Thymus (tissue), 14 donors: ENCODE measurements at places on chromosomes 6 and 20.
A peak's percentile ranks its signal among the peaks of the same experiment; 100 is the strongest.

GRCh38 chr6:88480816-88481215 lies 314.7 kb upstream of the CNR1 start:
- DNase-seq: no peak

DNA sequence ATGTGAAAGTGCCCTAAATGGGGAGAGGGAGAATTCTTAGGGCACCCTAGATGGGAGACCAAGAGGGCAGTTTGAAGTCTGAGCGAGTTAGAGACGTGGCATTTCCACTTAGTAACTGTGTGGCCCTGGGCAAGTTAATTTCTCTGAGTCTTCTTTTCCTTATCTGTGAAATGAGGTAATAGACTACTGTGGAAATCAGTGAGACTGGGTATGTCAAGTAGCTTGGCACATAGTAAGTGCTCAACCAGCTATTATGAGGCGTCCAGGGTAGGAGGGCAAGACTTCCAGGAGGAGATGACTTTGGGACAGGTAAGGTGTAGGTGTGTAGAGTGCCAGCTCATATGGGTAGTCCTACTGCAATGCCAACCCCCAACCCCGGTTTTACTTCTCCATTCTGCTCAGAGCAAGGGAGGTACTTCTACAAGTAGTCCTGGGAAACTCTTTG lies 770 bp downstream of the KIF3B start:
- DNase-seq: peak; percentile 26

DNA sequence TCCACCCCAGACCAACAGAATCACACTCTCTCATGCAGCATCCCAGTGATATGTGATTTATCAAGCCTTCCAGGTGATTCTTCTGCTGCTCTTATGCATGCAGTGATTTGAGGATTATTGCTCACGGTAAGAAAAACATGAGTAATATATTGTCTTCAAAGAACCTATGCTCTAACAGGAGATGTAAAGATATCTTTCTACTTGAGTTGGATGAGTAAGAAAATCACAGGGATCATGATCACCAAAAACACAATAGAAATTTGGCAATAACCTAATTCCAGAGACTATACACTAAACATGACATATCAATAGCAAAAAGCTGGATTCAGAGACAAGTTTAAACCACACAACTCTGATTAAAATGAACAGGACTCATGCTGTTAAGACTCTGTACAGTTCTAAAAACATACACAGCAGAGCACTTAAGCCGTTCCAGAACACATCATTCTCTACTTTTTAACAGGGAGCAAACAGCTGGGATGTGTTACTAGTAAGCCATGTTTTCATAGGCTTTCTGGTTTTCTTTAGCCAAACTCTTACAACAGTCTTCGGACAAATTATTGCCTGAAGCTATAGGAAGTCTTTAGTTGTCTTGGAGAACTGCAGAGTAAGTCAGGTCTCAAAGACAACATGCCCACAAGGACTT lies 568.6 kb downstream of the HAO1 start:
- no peak for DNase-seq

- DNase-seq: no peak
Measured at GRCh38 chr6:41965429-41966213, 24.0 kb upstream of the CCND3 start.

DNA sequence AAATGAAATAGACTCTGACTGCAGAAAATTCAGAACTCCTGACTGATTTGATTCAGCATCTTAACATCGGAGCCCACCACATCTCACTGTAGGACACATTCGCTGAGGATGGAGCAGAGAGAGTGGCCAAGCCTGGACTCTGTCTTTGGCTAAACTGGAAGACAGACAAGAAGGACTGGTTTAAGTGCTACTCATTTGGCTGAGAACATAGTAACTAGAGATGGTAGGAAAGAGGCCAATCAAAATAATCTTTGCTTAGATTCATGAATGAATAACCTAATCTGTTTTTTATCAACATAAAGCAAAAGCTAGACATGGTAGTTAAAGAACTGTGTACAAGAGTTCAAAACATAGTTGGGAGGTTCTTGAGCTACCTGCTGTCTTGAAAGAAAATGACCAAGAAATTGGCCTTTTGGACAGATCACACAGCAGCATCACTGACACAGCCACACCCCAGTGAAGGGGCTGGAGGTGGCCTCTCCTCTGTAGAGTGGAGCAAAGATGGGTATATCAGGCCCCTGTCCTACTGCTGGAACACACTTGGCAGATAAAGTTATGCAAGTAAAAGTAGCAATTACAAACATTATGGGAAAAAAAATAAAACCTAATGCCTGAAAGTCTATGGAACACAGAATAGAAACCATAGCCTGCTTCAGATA lies 87.1 kb upstream of the NT5E start:
- no peak for DNase-seq

- DNase-seq: no peak
Measured at GRCh38 chr20:38196076-38196475, 31.0 kb upstream of the TGM2 start.

DNA sequence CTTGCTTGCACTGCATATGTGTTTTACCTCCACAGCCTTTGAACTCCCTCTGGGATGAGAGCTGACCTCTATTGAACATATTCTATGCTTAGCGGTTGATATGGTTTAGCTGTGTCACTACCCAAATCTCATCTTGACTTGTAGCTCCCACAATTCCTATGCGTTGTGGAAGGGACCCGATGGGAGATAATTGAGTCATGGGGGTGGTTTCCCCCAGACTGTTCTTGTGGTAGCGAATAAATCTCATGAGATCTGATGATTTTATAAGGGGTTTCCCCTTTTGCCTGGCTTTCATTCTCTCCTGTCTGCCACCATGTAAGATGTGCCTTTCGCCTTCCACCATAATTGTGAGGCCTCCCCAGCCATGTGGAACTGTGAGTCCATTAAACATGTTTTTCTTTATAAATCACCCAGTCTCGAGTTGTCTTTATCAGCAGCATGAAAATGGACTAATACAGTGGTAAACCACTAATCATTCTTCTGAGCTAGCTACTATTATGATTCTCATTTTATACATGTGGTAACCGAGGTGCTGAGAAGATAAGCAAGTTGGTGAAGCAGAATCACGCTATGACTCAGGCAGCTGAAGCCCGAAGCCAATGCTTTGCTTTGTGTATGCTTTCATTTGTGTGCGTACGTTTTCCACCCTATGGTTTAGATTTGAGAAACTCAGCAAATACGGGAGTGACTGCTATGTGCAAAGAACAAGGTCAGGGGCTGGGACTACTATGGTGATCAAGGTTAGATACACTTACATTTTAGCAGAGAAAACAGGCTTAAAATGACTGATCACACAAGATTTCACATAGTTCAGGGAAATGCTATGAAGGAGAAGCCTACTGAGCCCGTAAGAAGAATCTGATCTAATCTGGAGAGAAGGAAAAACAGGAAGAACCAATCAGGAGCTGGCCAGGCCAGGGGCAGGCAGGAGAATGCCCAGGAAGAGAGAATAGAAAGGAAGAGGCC lies 363.5 kb downstream of the ESR1 start:
- no peak for DNase-seq

DNA sequence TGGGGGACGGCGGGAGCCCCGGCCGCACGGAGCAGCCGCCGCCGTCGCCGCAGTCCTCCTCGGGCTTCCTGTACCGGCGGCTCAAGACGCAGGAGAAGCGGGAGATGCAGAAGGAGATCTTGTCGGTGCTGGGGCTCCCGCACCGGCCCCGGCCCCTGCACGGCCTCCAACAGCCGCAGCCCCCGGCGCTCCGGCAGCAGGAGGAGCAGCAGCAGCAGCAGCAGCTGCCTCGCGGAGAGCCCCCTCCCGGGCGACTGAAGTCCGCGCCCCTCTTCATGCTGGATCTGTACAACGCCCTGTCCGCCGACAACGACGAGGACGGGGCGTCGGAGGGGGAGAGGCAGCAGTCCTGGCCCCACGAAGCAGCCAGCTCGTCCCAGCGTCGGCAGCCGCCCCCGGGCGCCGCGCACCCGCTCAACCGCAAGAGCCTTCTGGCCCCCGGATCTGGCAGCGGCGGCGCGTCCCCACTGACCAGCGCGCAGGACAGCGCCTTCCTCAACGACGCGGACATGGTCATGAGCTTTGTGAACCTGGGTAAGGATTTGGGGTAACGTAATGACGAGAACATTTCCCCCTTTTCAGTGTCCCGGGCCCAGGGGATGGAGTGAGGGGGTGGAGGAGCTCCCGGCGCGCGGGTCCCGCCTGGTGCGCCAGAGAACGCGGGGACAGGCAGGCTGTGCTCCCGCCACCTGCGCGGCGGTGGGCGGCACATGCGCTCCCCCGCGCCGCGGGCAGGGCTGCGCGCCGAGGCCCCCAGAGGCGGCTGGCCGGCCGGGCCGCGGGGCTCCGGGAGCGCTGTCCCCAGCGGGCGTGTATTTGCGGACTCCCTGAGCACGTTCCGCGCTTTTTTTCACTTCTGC lies 1.4 kb downstream of the BMP6 start:
- DNase-seq: no peak

DNA sequence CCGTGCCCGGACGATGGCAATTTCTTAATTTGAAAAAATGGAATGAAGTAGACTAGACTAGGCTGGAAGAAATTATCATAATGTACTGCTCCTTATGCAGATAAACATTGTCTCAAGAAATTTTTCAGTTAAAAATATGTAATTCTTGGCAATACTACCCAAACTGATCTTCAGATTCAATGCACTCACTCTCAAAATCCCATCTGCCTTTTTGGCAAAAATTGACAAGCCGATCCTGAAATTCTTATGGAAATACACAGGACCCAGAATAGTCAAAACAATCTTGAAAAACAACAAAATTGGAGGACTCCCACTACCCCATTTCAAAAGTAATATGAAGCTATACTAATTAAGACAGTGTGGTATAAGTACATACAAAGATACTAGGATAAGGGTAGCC lies 19.0 kb downstream of the SLC23A2 start:
- no peak for DNase-seq

GRCh38 chr6:107196152-107196551 lies 80.8 kb upstream of the BEND3 start:
- DNase-seq: no peak

- peak; percentile 82 for DNase-seq
Measured at GRCh38 chr6:31582230-31582643, at the start of gene LTB. Gene LTB, minus strand, starts transcription at chr6:31582424. Its CDS starts 7 bp downstream, at chr6:31582417.

GRCh38 chr6:42704251-42704936 lies 18.0 kb downstream of the PRPH2 start:
- no peak for DNase-seq

DNA sequence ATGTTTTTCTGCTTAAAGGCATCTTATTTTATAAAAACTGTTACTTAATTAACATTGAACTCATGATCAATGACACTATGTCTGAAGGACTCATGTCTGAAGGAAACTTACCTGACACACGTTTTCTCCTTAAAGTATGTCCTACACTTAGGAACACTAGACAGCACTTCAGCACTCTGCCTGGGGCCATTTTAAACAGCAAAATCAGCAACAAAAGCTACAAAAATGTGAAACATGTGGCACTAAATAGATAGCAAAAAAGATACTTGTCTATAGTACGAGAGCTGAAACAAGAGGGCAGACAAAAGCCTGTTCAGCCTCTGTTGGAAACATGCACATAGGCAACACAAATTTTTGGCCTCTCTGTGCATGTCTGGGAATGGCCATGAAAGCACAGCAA lies 93.5 kb upstream of the TMEM30A start:
- DNase-seq: no peak

GRCh38 chr6:109340811-109341210 lies 41.5 kb downstream of the CD164 start:
- no peak for DNase-seq

DNA sequence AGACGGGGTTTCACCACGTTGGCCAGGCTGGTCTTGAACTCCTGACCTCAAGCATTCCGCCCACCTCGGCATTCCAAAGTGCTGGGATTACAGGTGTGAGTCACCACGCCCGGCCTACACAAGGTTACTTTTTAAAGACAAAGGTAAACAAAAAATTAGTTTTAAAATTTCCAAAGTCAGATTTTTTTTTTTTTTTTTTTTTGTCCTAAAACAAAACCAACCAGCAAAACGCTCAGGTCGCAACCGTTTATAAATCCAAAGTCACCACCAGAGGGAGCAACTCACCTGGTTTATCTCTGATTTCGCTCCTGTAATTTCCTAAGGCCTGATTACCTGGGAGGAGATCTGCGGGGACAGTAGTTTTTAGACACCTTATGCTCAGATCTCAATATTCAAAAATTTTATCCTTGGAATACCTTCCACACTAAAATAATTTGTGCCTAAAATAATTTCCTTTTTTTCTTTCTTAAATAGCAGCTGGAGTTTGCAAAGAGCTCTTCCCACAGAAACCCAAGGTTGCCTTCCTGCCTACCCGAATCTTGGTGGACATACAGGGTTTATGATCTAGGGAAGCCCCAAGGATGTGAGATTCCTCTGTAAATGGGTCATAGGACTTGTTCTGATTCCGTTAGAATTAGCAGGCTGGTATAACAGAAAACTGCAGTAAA lies 19.8 kb upstream of the TREM1 start:
- DNase-seq: peak; percentile 40

GRCh38 chr6:163418311-163419029 lies 4.0 kb downstream of the QKI start:
- no peak for DNase-seq

DNA sequence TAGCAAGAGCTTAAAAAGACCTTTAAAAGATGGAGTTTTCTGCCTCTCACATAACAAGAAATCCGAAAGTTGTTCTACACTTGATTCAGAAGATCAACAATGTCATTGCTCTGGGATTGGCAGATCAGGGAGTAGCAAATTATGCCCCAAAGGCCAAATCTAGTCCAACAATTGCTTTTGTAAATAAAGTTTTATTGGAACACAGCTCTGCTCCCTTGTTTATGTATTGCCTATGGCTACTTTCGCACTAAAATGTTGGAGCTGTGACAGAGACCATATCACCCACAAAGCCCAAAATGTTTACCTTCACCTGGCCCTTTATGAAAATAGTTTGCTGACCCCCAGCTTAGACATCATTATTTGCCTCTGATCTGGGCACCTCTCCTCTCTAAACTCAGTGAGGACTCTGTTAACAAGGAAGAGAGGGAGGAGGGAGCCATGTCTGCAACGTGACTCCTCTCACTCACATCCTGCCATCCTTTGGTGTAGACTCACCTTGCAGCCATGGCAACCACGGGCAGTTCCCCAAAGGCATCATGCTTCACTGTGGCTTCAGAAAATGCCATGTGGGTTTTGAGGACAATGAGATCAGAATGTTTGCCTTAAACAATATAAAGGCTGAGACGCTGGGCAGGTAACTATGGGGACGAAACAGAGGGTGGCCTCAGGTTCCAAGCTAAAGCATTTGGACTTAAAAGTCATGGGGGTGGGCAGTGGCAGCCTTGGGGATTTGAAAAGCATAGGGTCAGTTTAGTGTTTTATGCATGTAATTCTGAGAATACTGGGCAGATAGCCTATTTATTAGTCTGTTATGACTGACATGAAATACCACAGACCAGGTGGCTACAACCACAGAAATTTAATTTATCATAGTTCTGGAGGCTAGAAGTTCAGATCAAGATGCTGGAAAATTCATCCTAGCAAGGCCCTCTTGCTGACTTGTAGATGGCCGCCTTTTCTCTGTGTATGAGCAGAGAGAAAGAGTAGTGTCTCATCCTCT lies 149.7 kb upstream of the TNFAIP3 start:
- DNase-seq: peak; percentile 85

- DNase-seq: no peak
Measured at GRCh38 chr6:17867880-17868279, 119.6 kb downstream of the KIF13A start.

- no peak for DNase-seq
Measured at GRCh38 chr6:46468403-46469010, 22.7 kb downstream of the RCAN2 start.

GRCh38 chr6:158028421-158028820 lies 46.8 kb downstream of the SYNJ2 start:
- no peak for DNase-seq
